ENCODE measurements at places on chromosomes 16 and 17.

DNA sequence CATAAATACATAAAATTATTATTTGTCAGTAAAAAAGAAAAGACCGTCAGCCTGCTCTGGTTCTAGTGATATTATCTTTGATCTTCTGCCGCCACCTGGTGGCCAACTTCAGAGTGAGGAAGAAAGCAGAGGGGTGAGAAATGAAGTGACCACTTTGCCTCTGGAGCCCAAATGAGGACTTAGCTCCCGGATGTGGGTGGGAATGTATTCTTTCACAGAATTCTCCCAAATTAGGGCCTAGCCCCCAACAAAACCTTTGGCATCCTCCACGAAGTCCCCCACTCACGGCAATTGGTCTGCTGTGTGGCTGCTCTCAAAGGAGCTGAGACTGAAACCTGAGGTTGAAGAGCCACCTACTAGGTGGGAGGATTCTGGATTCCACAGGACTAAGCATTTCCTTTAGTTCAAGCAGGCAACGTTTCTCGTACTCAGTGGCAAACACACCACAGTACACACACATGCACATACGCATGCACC lies 4.9 kb upstream of the ZNF267 start:
- peak; percentile 61 for DNase-seq

- no peak for DNase-seq
These were observed 29.5 kb upstream of the PIK3R6 start for GRCh38 chr17:8896641-8897635.

GRCh38 chr16:56981729-56982271 lies 7.6 kb upstream of the NLRC5 start:
- no peak for DNase-seq

DNA sequence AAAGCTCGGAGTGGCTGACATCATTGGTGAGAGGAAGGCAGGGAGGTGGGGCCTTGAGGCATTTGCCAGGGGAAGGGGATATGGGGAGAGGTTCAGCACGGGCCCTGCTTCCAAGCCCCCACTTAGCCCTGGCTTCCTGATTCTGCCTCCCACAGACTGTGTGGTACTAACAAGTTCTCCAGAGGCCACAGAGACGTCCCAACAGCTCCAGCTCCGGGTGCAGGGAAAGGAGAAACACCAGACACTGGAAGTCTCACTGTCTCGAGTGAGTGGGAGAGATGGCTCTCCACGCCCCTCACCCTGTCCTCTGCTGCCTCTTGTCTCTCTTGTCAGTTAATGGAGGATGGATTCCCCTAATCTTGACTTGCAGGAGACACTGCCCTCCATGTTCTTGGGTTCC lies 8.1 kb downstream of the NFATC2IP start:
- no peak for DNase-seq

DNA sequence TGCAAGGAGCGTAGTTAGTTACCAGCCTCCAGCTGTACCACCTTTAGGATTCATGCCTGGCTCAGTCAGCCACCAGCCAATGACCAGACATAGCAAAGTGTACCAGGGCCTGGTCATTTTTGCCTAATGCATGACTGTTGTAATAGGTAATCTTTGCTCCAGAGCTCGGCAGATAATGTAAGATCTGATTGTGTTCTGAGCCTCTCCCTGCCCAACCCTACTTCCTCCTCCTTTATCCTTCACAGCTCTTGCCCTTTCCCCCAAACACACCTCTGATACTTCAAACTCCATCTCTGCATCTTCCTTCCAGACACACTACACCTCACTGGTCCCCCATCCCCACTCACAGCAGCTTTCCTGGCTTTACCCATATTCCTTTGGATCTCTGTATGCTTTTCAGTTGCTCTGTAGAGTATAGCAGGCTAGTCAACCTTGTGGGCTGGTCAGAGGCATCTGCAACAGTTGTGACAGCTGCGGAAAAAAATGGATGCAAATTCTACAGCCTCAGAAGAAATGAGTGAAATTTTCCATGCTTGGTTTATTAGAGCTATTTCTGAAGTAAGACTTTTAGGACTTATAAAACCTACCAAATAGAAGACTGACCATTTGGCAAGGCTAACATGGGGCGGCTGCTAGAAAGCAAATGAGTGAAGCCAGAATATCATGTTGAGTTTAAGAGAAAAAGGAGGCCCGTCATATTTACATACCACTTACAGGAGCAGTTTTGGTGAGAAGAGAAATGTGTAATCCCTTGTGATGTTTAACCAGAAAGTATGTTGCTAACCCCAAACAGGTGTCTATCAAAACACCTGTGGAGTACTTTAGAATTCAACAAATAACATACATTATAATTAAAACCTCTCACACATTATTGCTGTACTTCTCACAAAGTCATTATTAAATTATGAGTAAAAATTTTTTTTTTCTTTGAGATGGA lies 19.9 kb upstream of the C16orf87 start:
- DNase-seq, result no peak

DNA sequence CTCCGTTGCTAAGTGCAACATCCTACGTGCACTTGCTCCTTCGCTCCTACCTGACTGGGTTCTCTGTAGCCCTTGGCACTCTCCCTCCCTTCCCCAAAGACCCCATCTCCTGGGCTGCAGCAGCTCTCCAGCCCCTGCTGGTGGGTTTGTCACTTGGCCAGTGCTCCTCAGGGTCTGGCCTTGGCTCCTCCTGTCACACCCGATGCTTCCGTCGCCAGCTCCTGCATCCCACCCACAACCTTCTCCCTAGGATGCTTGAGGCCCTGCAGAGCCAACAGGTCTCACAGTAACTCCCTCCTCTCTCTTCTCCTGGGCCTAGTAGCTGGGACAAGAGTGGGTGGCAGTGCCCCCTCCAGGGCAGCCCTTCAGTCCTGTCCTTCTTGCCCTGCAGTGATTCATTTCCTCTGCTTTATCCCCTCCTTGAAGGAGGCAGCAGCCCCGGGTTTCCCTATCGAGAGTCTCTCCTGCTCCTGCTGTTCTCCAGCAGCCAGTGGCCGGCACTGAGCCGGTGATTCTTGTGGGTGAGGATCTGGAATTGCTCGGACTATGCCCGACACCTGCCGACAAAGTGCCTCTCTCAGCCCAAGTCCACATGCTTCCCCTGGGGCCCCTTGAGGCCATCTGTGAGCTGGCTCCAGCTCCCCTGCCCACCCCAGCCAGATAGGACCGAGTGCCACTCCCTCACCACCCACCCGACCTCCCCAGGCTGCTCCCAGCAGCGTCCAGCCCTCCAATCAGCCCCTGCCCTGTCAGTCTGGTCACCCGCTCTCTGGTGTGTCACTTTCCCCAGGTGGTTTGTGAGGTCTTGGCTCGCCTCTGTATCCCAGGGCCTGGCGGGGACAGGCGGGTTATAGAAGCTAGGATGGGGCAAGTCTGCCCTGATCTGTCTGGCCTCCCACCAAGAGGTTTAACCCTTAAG lies 3.8 kb downstream of the LITAFD start:
- no peak for DNase-seq

- DNase-seq, result peak; percentile 48
These were observed 90.5 kb upstream of the HSBP1 start for GRCh38 chr16:83717308-83717707.

DNA sequence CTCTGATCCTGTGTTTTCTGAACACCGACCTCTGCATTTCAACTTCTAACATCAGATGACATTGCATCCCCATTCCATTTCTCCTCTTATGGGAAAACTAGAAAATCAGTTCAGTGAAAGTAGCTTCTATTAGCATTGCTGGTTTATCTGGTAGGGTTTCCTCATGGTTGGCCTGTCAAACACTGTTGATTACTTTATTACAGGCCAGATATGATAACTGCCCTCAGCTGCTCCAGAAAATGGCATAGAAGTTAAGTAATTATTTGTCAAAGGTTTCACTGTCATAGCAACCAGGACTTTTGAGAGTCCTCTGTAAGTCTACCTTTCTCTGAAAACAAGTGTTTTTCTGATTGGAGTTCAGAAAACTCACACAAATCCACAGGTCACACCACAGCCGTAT lies 3.0 kb downstream of the GFOD2 start:
- no peak for DNase-seq

GRCh38 chr17:32485261-32486110 lies 1.3 kb upstream of the CDK5R1 start:
- no peak for DNase-seq

- DNase-seq, result no peak
These were observed 4.8 kb upstream of the SP6 start for GRCh38 chr17:47855737-47856136.

DNA sequence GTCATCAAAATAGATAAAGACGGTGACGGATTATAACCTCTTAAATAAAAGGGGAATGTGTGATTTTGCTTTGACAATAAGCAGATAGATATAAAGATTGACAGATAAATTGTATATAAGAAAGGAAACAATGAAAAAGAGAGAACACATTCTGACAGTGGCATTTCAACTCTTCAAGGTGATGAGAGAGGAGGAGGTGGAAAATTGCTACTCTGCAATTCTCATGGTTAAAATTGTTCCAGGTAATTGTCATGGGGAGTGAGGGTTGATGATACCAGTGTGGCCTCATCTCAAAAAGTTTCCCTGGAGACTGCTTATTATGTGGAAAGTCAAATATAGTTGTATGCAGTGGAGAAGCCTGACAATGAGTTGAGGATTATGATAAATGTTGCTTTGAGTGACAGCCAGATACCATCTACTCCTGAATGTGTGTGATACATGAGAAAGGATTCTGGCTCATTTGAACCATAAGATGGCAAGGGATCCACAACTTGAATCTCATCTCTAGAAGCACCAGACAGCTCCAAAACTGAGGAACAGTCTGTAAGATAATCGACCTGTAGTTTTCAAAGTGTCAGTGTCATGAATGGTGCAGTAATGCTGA lies 1290.6 kb upstream of the CDH8 start:
- no peak for DNase-seq

- DNase-seq, result peak; percentile 32
These were observed 2.6 kb downstream of the PPP1R9B start for GRCh38 chr17:50147841-50148225.

GRCh38 chr17:56676810-56677209 lies 83.3 kb downstream of the NOG start:
- no peak for DNase-seq

Data from ELF-1 (cell line).